Caki2 (cell line): ENCODE measurements at places on chromosomes 4 and X. TPM values are rescaled to one million over a fixed set of nuclear protein-coding genes. Genes with fewer than 3 reads are reported as not detected.

- no peak for DNase-seq
Measured at GRCh38 chr4:25560605-25561004, 95.0 kb upstream of the SLC34A2 start.

- DNase-seq, result no peak
Measured at GRCh38 chrX:9163214-9163709, 129.3 kb upstream of the FAM9B start.

GRCh38 chr4:121597346-121597934 is 99.3 kb downstream of the ANXA5 start:
- DNase-seq, result peak; percentile 41

DNA sequence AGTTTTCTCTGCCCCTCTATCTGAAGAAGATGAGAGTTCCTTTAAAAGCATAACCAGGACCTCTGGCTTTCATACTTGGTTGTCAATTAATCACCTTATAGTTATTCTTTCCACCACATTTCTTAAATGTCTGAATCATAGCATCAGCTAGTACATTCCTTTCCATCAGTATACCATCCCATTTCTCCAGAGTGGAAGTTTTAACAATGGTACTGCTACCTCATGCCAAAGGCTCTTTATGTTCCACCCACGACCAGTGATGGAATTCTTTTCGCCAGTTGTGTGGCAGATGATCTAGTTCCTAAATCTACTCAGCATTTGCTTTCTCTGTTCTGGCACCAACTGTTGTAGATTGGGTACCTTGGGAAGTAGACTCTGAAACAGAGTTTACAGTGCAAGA is 379.8 kb downstream of the ZNF674 start:
- no peak for DNase-seq

- DNase-seq, result no peak
Measured at GRCh38 chr4:100540131-100540530, 22.3 kb upstream of the EMCN start.

DNA sequence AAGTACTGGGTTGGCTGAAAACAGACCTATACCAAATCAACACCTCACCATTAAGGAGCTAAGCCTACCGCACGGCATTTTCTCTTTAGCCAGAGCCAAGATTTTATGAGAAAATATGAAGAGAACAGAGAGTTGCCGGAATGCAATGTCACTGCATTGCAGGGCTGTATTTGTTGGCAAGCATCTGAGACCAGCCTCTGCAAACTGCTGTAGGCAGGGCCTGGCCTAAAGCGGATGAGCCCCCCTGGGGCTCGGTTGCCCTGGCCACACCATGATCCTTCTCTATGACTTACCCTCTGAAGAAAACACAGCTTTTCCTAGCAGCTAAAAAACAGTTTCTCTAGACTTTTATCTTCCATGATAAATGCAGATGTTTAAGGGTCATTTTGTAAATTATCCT is 120.5 kb upstream of the SORBS2 start:
- DNase-seq, result no peak

GRCh38 chr4:189032606-189033338 is 893.5 kb downstream of the TRIML1 start:
- DNase-seq, result no peak

GRCh38 chr4:27790911-27791310 is 930.3 kb downstream of the STIM2 start:
- DNase-seq, result no peak

GRCh38 chr4:74632634-74633033 is 161.7 kb downstream of the BTC start:
- DNase-seq, result peak; percentile 89

DNA sequence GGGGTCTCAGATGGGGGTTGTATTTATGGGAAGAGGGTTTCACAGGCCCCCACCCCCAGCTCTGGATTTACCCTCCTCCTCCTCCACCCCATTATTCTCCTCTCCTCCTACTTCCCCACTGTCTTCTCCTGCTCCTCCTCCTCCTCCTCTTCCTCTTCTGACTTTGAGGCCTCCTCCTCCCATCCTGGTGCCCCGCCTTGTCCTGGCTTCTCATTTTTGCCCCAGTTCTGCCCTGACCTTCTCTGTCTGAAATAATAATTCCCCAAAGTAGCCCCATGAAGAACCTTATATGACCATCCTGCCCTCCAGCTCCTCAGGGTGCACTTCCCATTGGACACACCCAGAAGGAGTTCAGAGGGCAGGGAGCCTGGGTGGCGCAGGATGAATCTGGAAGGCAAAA is 351.4 kb upstream of the GATB start:
- no peak for DNase-seq

GRCh38 chrX:20461576-20461975 is 194.9 kb upstream of the RPS6KA3 start:
- DNase-seq, result peak; percentile 77

DNA sequence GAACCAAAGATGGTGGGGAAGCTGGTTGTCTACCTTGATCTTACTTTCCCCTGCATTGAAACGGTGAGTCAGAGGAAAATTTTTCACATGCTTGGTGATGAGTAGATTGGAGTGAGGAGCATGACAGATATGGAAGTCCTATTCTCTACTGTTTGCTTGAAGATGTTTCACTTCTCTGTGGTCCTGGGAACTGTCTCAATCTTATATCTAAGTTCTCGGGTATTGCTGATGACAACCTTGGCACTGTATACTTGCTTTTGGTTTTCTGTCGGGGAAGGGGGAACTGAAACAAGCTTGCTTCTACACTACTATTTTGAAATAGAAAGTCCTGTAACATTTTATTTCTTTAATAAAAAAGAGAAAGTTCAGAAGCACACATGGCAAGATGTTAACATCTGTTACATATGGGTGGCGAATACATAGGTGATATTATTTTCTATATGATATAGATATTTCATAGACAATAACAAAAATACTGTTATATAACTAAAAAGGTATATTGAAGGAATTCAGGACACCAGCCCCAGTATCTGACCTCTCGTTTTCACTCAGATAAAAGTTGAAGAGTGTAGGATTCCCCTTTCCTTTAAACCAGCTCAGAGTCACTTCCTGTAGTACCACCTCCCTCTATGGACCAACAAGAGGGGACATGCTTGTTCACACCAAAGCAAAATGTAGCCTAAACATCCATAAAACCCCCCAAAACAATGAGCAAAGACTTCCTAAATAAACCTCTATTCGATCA is 88.8 kb downstream of the FMR1NB start:
- DNase-seq, result no peak

- DNase-seq, result no peak
Measured at GRCh38 chr4:53366301-53366716, 448 bp upstream of the SCFD2 start.

- DNase-seq, result no peak
Measured at GRCh38 chr4:184950117-184950830, 68.0 kb upstream of the HELT start.

DNA sequence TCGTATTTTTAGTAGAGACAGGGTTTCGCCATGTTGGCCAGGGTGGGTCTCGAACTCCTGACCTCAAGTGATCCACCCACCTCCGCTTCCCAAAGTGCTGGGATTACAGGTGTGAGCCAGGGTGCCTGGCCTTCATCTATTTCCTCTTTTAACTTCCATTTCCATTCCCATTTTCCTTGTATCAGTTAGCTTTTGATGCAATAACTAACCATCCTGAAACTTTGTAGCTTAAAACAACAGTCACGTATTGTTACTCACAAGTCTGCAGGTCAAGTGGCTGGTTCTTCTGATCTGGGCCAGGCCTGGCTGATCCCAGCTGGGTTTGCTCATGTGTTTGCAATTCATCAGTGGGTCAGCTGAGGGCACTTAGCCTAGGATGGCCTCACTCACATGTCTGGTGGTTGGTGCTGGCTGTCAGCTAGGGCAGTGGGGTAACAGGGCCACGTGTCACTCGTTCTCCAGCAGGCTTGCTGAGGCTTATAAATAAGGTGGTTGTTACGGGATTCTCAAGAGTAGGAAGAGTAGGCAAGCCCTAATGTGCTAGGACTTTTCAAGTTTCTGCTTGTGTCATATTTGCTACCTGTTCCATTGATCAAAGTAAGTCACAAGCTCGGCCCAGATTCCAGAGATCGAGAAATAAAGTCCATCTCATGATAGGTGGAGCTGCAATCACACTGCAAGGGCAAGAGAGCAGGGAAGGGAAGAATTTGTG is 88.2 kb downstream of the SOWAHB start:
- DNase-seq, result peak; percentile 76

- no peak for DNase-seq
Measured at GRCh38 chrX:72045141-72045540, 86.6 kb downstream of the RTL5 start.

Gene RAB28
- 15.8 and 17.5 TPM in 2 replicates for total RNA-seq

Gene FABP2
- not detected in 2 replicates for total RNA-seq

Gene ARSJ
- 22.7 and 34.9 TPM in 2 replicates for total RNA-seq

Gene VEGFD
- total RNA-seq, result 0.35 and 0.41 TPM in 2 replicates

Gene GPC4
- 1.0 and 1.5 TPM in 2 replicates for total RNA-seq
